ENCODE measurements at places on chromosomes 11 and 22.

- DNase-seq = no peak
These were observed 66.7 kb upstream of the PPARA start for GRCh38 chr22:46083383-46084350.

DNA sequence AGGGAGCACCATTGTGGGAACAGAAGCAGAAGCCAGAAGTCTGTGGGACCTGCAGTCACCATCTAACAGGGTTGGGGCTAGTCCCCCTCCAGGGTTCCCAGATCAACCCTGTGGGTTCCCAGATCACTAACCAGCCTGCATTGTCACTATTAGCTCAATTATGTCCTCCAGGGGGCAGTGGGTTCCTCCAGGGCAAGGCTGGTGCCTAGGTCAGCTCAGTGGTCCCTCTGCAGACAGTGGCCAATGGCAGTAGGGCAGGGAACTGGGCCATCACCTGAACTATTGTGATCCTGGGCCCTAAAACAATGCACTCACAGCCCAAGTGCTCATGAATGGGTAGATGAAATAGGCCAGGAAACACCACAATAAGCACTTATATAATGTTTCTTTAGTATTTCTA, 18.8 kb upstream of the PRSS23 start:
- DNase-seq = no peak

- DNase-seq = no peak
These were observed 89.8 kb downstream of the ALX4 start for GRCh38 chr11:44219830-44220796.

- peak; percentile 24 for DNase-seq
These were observed 98.2 kb downstream of the MSANTD4 start for GRCh38 chr11:105923807-105924206.

GRCh38 chr11:32428665-32429303, 6.6 kb downstream of the WT1 start:
- DNase-seq = no peak

- no peak for DNase-seq
These were observed 35.3 kb downstream of the BCR start for GRCh38 chr22:23215294-23216241.

DNA sequence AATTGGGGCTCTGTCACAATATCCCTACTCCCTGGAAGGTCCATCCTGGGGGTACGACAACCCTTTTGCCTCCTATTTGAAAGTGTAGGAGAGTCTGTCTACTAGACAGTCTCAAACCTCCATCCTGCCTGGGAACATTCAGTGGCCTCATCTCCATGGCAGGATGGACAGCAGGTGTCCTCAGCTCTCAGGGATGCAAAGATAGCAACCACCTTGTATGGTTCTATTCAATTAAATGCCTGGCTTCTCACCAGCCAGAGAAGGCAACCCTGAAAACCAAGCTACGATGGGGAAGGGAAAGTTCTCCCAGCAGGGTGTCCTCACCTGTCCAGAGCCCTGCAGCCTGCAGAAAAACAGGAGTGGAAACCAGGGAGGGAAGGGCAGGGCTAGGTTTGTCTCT, 164.9 kb downstream of the MIAT start:
- DNase-seq = no peak

DNA sequence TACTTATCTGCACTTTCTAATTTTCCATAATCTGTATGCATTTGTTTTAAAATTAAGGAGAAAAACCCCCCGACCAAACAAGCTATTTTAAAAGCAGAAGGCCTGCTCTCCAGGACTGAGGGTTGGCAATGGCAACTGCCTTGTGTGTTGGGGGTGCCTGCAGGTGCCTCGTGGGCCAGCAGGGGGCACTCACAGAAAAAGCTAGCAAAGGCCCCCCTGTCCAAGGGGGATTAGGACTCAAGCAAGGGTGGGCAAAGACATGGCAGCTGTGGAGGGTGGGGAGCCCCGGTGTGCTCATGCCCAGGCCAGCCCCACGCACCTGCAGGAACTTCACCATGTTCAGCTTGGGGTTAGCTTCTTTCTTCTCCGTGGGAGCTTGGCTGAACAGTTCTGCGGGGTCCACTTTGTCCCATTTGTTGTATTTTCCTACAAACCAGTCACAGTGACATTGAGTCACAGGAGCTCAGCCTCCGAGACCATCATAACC, 10.3 kb downstream of the TOP3B start:
- no peak for DNase-seq

- no peak for DNase-seq
These were observed 38.9 kb downstream of the RELT start for GRCh38 chr11:73414977-73415651.

- DNase-seq = no peak
These were observed 116.7 kb downstream of the RBFOX2 start for GRCh38 chr22:35911877-35912276.

GRCh38 chr11:101582236-101582988, 1.4 kb downstream of the TRPC6 start:
- DNase-seq = no peak

DNA sequence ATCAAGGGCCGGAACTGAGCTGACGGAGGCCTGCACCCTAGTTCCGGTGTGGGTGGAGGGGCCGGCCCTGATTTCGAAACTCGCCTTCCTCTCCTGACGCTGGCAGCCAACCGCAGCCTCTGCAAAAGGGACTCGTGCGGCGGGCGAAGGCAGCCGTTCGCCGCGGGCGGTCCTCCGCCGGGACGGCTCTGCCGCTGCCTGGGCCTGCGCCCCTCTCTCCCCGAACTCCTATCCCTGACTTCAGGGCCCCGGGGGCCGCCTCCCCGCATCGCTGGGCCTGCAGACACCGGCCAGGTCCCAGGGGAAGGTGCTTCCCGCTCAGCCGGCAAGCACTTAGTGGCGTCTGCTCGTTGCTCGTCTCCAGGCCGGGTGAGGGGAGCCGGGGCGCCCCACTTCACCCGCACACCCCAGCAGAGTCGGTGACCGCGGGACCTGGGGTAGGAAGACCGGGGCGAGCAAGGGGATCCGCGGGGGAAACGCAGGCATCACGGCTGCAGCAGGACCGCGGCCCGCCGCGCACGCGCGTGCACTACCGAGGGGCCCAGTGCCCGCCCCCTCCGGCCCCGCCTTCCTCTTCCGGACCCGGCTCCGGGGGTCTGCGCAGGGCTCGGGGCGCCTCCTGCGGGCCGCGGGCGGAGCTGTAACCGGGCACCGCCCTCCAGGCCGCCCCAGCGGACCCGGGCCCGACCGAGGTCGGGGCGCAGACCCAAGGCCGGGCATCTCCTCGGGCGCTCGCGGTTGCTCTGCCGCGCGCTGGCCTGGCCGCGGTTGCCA, 464 bp upstream of the ANKRD13D start:
- DNase-seq = peak; percentile 80

GRCh38 chr11:32105871-32106560, 15.1 kb downstream of the RCN1 start:
- no peak for DNase-seq

DNA sequence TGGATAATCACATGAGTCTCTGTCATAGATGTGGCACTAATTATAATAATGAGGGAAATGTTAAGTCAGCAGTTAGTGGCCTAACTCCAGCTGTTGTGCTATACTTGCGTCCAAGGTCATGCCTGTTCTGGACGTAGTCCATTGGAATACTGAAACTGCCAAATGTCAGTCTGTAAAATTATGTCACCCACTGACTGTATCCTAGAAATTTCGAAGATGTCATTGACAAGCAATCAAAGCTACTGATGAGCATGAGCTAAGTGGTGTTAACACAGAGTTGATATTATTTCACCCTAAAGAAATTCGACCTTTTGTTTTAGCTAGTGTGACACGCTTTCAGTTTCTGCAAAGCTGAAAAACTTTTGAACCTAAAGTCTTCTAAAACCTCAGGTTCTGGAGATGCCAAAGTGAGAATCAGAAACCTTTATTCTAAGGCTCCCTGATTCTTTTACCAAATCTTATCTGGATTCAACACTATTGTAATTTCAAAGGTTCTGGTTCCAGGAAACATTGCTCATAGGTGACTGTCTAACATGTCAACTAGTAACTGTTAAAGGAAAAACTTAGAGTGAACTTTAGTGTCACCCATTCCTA, 14.9 kb upstream of the ME3 start:
- peak; percentile 13 for DNase-seq

DNA sequence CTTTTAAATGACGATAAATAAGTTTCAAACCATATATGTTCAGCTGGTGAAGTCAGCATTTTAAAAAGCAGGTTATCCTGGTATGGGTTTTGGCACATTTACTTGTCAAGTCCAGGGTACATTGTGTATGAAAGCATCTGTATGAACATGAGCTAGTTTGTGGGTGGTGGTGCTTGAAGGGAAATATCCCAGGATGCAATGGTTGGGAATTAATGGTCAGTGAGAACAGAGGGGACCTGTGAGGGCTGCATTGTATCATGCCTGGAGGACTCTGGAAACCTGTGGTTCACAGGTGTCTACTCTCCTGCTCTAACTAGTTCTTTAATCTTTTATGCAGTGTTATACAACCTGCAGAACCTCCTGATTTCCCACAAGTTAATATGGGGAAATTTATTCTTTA, 5.8 kb downstream of the DEPDC7 start:
- no peak for DNase-seq

GRCh38 chr11:76271068-76271467, 64.8 kb upstream of the WNT11 start:
- no peak for DNase-seq

- no peak for DNase-seq
These were observed 2.7 kb upstream of the SCUBE1 start for GRCh38 chr22:43345761-43346301.

DNA sequence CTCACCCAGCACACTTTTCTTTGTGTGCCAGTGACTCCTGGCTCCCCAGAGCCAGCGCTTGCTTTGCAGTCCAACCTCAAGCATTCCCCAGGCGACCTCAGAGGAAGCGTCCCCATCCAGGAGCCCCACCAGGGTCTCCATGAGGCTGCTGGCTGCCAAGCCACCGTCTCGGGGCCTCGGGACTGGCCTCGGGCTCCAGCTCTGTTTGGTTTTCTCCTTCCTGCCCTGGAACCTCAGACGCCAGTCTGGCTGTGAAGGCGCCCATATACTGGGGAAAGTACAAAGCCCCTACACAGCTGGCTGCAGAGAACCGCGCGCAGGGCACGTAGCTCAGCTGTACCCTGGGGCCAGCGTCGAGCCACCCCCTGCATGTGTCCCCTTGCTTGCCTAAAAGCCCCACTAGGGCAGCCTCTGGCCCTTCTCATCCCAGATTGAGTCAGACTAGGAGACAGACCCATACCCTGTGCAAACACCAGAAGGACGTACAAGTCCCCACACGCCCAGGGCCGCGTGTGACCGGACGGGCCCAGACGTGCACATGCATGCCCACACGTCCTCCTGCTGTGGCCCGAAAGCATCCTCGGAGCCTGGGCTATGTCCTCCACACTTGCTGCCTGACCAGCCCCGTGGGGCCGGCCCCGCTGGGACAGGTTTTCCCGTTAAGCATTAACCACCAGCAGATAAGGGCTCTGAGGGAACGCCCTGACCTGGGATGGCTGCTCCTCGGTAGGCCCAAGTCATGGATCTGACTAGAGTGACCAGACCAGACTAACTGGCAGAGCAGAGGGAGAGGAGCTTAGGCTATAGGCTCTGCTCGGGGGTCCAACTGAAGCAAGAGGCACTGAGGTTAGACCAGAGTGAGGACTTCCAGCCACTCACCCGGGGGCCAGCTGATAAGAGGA, 4.2 kb upstream of the SYT8 start:
- DNase-seq = no peak

DNA sequence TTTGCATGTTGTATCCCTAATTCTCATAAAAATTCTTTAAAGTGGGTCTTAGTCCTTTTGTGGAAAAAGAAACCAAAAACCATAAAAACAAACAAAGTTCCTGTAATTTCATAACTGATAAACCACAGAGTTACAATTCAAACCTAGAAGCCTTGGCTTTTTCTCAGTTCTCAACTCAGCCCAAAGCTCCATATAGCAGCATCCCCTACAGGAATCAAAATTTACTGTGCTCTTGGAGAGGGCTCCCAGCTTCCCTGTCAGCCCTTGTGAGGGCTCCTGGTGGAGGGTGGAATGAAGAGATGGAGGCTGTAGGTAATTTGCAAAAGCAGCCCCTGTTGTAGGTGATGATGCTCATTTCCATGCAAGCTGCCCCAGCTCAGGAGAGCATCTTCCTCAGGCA, 506.1 kb upstream of the KIRREL3 start:
- no peak for DNase-seq

DNA sequence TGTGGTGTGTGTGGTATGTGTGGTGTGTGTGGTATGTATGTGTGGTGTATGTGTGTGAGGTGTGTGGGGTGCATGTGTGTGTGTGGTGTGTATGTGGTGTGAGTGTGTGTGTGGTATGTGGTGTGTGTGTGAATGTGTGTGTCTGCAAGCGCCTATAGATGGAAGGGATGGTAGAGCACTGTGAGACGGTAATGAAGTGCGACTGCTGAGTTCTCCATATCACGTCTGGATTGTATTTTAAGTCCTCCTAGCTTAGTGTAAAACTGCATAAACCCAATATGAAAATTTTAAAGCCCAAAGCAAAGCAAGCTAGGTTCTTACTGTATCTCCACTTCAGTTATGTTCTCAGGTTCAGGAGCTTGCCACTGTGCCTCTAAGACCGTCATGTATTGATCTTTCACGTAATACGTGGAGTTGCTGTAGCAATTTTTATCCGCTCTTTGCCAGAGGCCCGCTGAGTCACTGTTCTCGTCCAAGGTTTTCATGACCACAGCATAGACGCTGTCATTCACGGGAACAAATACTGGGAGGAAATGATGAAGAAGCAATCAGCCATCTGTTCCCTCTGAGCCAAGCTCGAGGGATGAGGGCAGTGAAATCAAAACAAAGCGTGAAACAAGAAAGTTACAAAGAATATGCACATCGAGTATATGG, 5.5 kb downstream of the PLET1 start:
- DNase-seq = no peak

DNA sequence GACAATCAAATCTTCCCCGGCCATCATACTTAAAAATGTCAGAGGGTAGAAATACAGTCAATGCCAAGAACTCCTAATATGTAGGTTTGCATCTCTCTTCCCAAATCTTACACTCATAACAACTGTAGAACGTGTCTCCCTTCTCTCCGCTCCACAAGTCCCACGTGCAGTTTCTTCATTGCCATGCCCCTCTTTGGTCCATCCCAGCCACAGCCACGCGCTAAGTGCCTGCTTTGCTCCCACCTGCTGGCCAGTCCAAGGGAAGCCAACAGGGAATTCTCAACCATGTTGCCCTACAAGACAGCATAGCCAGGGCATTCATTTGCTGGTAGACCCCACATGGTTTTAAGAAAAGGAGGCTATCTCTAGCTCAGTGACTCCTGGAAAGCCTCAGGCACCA, 420.6 kb upstream of the ISX start:
- no peak for DNase-seq

GRCh38 chr11:119175493-119176077, 7.1 kb downstream of the NLRX1 start:
- no peak for DNase-seq

DNA sequence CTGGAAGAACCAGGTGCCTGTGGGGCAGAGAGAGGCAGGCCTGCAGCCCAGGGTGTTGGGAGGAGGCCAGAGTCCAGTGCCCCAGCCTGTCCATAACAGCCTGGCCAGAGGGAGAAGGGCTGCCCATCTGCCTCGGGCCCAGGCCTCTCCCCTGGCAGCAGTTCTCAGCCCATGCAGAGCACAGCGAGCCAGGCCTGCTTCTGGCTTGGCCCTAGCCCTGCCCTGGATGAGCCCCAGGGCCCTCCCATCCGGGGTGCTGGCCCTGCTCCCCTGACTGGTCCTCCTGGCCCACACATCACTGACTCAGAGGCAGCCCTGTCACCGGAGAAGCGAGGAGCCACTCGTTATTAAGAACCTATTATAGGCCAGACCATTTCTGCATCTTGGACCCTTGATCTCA, 19.7 kb upstream of the MYRF start:
- no peak for DNase-seq

GRCh38 chr11:134235399-134235798, 10.9 kb downstream of the VPS26B start:
- no peak for DNase-seq

- no peak for DNase-seq
These were observed 11.1 kb downstream of the NUMA1 start for GRCh38 chr11:72069200-72069599.
